G401 (cell line): ENCODE measurements at places on chromosomes 11 and 22.

- no peak for DNase-seq
Observed at GRCh38 chr22:44882226-44882905, 127.4 kb downstream of the PHF21B start.

- peak; percentile 78 for DNase-seq
Observed at GRCh38 chr22:20218326-20218872, 49.7 kb downstream of the RTN4R start.

DNA sequence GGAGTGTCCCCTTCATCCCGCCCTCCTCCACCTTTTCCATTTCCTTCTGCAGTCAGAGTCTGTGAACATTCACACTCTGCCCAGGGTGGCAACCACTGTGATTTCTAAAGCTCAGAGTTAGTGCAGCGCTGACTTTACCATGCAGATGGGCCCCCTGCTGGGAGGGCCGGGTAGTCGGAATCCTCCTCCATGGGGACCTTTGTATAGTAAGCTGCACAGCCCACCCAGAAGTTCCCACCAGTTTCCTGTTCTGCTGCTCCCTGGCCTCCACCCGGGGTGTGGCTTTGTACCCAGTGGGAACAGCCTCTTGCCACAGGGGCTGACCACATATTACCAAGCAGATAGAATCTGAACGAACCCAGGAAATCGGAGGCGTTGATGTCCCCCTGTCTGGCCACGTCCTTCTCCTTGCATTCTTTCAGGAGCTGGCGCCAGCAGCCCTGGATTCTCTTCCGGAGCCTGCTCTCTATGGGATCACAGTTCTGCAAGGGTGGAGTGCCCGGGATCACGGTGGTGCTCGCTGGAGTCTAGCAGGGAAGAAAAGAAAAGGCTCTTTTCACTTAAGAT lies 125.3 kb downstream of the MPPED1 start:
- DNase-seq: no peak

- no peak for DNase-seq
Observed at GRCh38 chr11:15228331-15228849, 113.7 kb downstream of the INSC start.

DNA sequence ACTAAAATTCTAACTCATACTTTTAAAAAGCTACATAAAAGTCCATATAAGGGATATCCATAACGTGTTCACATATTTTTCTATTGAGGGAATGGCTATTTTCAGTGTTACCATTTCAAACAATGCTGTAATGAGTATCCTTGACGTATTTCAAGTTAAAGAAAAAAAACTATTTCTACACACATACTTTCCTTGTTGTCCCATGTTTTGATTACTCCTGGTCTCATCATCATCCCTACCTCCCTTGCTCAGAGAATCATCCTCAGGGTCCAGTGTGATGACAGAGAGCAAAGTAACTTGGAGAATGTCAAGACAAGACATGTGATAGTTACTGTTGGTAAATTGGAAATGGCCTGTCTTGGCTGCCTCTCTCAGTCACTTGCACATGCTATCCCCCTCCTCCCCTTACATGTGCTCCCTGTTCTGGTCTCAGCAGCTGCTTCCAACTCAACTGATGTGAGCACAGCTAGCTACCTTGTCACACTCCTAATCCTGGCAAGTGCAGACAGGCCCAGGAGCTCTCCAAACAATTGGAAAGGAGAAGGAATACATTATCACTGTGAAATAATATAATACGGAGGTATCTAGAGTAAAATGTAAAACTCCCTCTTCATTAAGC lies 21.8 kb downstream of the NUMA1 start:
- DNase-seq: no peak

- no peak for DNase-seq
Observed at GRCh38 chr22:46522797-46523196, 14.6 kb downstream of the CELSR1 start.

- no peak for DNase-seq
Observed at GRCh38 chr11:134911514-134912180, 499.6 kb upstream of the B3GAT1 start.

GRCh38 chr11:72112978-72113808 lies 698 bp upstream of the ANAPC15 start:
- no peak for DNase-seq

DNA sequence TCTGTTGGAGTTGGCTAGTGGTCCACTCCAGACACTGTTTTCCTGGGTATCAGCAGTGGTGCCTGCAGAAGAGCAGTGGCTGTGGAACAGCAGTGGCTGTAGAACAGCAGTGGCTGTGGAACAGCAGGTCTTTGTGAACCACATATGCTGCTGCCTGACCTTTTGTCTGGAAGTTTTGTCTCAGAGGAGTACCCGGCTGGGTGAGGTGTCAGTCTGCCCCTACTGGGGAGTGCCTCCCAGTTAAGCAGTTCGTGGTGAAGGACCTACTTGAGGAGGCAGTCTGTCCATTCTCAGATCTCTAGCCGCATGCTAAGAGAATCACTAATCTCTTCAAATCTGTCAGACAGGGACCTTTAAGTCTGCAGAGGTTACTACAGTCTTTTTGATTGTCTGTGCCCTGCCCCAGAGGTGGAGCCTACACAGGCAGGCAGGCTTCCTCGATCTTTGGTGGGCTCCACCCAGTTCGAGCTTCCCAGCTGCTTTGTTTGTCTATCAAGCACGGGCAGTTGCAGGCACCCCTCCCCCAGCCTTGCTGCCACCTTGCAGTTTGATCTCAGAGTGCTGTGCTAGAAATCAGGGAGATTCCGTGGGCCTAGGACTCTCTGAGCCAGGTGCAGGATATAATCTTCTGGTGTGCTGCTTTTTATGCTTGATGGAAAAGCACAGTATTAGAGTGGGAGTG lies 89.1 kb upstream of the TRIM48 start:
- DNase-seq: no peak

DNA sequence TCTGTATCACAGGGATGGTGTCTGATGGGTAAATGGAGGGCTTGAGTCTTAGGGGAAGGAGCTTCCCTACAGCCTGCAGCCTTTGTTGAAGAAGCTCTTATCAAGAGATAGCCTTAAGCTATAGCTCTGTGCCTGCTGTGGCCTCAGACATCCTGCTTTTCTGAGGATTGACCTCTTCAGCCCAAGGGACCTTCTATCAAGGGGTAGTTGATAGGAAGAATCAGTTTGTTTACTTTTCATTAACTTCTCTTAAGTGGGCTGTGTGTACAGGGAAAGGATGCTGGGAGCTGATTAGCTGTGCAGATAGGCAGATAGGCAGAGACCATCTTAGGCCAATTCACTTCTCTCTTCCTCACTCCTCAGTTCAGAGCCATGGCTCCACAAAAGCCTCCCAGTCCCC lies 151.8 kb upstream of the CADM1 start:
- DNase-seq: no peak

GRCh38 chr11:128052912-128053641 lies 534.3 kb downstream of the ETS1 start:
- no peak for DNase-seq

DNA sequence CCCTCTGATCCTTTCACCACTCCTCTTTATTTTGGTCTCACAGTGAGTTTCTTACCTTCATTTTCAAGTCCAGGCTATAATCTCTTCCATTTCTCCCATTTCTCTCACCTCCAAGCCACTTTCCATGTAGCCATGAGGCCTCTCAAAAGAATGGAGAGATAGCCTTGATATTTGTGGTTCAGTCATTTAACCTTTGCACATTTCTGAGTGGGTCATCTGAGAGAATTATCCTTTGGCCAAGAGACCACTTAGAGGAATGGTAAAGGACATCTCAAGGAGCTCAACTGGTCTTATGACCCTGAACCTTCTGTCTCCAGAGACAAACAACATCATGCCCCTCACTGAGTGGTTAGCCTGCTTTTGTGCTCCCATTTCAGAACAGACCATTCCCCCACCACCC lies 121.1 kb downstream of the KIRREL3 start:
- no peak for DNase-seq

- no peak for DNase-seq
Observed at GRCh38 chr11:130711193-130711592, 205.1 kb downstream of the SNX19 start.

DNA sequence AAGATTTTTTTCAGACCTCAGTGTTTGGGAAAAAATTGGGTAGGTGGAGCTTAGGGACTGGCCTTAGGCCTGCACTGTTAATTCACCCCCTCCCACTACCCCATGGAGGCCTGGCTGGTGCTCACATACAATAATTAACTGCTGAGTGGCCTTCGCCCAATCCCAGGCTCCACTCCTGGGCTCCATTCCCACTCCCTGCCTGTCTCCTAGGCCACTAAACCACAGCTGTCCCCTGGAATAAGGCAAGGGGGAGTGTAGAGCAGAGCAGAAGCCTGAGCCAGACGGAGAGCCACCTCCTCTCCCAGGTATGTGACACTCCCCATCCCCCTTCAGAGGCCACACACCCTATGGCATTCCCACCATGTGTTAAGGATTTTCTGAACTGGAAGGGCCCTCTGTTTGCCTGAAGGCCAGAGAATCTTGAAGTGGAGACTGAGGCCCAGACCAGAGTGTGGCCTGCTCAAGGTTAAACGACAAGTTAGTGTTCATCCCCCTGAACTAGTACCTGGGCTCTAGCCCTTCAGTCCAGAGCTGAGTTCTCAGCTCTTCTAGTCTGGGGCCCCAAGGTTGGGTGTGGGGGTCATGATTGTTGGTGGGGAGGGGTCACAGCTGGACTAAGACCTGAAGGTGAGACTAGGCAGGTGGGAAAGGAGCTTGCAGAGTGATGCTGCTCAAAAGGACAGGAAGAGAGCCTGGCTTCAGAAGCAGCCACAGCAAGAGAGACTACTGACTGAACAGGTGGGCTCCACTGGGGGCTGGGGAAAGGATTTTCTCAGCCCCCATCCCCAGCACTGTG lies 2.3 kb upstream of the FOLR1 start:
- peak; percentile 11 for DNase-seq

DNA sequence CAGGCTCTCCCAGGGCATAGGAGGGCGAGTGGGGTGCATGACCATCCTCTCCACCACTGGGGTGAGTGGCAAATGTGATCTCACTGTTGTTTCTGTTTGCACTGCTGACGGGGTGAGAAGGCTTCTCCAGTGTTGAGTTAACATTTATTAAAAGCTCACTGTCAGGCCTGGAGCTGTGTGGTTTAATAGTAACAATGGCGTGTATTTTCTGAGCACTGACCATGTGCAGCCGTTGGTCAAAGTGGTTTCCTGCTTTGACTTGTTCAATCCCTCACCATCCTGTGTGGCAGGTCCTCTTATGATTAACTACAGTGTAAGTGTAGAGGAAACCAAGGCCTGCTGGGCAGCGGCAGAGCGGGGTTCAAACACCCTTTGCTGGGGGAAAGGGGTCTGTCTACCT lies 4.4 kb downstream of the A4GALT start:
- no peak for DNase-seq

- DNase-seq: peak; percentile 21
Observed at GRCh38 chr11:106421676-106422292, 344.3 kb downstream of the AASDHPPT start.

DNA sequence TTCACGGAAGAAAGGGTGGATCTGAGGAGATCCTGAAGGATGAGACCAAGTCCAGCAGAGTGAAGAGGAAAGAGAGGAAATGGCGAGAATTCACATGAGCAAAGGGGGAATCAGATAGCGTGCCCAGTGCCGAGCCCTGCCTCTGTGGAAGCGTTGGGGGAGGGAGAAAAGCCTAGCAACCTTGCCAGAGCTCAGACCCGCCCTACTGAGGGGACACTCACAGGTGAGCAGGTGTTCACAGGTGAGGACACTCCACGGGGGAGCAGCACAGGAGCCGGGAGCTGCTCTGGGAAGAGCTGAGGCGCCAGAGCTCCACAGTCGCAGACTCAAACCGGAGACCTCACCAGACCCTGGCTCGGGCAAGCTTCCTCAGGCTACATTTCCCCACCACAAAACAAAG lies 56.2 kb downstream of the MICAL3 start:
- no peak for DNase-seq

- DNase-seq: no peak
Observed at GRCh38 chr11:110028921-110029320, 64.3 kb upstream of the ZC3H12C start.

DNA sequence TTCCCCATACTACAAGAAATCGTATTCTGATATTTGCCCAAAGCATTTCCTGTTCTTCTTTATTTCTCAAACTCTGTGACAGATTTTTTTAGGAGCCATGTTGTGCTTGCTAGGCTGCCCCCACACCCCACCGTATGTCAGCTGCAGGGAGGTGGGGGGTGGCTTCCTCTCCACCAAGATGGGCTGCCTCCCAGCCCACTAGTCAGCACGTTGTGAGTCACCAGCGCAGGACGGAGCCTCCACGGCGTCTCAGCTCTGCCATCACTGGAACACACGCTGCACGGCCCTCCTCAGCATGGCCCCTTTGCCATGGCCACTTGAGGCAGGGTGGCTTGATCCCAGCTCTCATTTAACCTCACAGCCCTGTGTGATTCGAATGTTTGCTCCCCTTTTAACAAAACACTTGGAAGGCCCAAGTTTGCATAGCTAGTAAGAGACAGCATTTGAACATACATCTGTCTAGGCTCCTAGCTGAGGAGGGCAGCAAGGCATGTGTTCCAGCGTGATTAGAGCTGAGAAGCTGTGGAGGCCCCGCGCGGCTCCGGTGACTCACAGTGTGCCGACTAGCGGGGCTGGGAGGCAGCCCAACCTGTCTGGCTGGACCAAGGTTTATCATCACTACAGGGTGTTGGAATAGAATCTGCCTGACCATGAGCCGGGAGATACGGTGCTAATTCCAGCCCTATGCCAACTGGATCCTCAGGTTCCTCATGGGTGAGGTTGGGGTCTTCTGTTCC lies 180.7 kb upstream of the NCAM1 start:
- peak; percentile 42 for DNase-seq

GRCh38 chr11:91796999-91797398 lies 427.6 kb upstream of the FAT3 start:
- no peak for DNase-seq

- DNase-seq: no peak
Observed at GRCh38 chr11:19482319-19483100, 230.1 kb upstream of the NAV2 start.

- DNase-seq: no peak
Observed at GRCh38 chr22:35995772-35996171, 32.9 kb downstream of the RBFOX2 start.

DNA sequence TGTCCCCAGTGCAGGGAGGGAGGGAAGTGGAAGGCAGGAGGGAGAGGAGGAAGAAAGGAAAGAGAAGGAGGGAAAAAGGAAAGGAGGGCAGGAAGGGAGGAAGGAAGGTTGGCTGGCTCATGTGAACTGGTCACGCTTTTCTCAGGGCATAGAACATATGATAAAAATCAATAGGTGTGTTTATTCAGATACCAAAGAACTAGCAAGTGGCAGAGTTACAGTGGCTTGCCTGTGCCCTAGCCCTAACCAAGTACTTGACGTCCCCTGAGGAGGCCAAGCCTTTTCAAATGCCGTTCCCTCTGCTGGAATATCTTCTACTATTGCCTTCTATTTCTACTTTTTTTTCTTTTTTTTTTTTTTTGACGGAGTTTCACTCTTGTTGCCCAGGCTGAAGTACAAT lies 33.5 kb downstream of the CHRDL2 start:
- DNase-seq: no peak
